AML-193 (cell line): ENCODE measurements at places on chromosomes 16 and 17.

DNA sequence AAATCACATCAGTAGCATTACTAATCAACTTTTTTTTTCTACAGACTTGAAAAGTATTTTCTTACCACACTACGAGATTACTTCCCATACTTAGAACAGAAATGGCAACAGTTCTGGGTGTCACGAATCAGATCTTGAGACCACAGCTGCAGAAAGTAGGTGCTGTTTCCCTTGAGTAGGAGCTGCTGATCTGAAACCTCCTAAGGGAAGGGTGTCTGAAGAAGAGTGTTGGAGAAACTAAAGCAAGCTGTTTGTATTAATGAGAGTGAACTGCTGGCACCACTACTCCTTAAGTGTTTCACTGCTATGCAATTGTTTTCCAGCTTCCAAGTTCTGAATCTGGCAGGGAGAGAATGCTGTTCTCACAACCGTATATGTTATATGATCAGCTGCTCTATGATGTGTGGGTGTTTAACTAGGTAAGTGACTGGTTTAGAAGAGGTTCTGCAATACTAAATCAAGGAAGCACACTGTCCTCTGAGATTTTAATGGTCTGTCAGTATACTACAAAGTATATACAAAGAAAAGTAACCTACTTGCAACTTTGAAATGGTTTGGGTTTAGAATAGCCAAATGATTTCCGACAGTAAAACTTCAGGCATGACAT, 3.3 kb downstream of the ZNF652 start:
- DNase-seq = no peak

GRCh38 chr17:33049781-33050414, 58.3 kb downstream of the SPACA3 start:
- DNase-seq = peak; percentile 33

GRCh38 chr17:50359998-50360461, 13.0 kb downstream of the MRPL27 start:
- no peak for DNase-seq

- DNase-seq = peak; percentile 88
Measured at GRCh38 chr17:27630607-27631410, at the start of gene LGALS9. Gene LGALS9, plus strand, starts transcription at chr17:27631188. Its CDS starts 78 bp downstream, at chr17:27631266.

GRCh38 chr17:43627653-43628052, 34.1 kb downstream of the MEOX1 start:
- no peak for DNase-seq

GRCh38 chr17:40526668-40527067, 25.2 kb upstream of the TNS4 start:
- DNase-seq = no peak

GRCh38 chr17:38705523-38705802, 390 bp downstream of the MLLT6 start:
- no peak for DNase-seq

DNA sequence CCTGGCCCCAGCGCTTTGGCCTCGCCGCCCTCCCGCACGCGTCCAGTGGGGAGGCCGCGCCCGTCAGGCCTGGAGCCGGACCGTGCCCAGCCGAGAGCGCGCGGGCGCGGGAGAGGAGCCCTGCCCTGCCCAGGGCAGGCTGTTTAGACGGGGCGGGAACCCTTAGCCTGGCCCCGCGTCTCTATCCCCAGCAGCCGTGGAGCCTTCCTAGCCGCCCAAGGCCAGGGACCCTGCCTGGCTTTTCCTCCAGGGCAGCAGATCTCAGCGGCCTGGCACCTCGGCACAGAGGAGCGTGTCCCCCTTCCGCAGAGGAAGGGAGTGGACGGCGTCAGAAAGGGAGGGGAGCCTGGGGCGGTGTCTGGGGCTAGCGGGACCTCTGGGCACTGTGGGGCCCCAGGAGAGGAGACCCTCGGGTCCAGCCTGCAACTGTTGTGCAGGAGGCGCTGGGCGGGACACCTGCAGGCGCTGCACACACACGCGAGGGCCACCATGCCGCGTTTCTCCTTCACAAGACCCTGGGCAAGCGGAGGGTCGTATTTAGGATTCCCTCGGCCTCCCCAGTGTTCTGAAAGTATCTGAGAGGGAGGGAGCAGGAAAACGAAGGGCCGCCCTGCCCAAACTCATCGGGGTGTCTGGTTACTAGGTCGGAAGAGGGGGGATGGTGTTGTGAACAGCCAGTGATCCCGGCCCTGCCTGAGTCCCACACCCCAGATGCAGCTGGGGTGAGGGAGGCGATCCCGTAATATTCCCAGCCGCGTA, 2.3 kb upstream of the NPTX1 start:
- no peak for DNase-seq

DNA sequence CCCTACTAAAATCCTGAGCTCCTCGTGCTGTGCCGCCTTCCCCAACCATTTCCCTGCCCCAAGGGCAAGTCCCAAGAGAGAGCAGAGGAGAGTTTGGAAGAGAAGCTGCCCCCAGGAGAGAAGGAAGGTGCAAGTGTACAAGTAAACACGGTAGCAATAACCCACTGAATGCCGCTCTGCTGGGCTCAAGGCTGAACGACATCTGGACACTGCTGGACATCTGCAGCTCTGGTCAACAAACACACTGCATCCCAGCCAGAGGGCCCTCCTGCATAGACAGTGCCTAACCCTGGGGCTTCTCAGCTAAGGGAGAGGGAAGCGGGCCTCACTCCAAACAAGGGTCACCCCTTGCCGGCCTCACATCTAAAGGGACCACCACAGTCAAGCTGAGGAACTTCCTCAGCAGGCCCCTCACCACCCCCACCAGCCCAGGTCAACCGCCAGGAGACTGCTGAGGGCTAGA, 12.7 kb downstream of the JUP start:
- DNase-seq = no peak

GRCh38 chr16:72128701-72129100, 35.1 kb downstream of the DHX38 start:
- DNase-seq = no peak

DNA sequence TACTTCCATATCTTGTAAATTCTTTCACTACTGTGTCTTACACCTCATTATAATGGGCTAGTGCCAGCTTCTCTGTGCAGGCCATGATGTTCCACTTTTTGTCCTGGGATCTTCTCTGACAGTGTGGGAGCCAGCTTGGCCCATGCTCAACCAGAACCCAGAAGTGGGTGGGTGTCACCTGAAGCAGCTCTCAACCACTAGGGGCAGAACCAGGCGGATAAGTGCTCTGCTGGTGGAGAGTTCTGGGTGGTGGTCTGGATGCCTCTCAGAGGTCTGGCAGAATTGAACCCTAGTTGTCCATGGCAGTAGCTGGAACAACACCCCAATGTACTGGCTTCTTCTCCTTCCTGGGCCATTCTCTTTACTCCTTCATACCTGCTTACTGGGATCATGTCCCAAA, 254.1 kb upstream of the N4BP1 start:
- DNase-seq = no peak

DNA sequence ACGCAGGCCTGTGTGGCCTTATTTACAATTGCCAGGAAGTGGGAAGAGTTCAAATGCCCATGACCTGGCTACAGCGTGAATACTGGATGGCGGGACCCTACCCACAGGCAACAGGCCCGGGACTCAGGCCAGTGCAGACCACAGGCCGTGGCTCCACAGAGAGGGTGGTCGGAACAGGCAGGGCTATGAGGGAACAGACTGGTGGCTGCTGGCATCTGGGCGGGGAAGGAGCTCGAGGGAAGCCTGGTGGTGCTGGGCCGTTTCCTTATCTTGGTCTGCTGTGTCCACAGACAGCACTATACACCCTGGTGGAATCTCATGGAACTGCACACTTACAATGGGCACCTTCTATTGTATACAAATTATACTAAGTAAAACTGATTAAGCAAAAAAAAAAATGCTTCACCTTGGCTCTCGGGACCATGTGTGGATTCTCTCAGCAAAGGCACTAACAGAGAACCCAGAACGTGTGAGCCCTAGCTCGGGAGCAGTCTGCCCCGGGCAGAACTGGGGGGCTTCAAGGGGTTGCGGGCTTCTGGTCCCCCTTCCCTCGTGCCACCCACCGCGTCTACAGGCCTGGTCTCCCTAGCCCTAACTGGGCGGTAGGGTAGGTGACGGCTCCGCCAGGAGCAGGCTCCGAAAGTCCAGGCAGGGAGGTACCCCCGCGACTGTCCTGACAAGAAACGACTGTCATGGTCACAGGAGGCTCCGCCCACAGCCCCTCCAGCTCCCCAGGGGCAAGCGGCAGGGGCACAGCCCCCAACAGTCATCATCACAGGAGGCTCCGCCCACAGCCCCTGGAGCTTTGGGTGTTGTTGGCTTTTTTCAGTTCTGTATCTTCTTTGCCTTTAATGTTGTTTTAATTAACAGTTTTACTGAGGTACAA, 21.8 kb downstream of the CEP131 start:
- DNase-seq = peak; percentile 66

GRCh38 chr17:11308531-11308930, 67.5 kb downstream of the SHISA6 start:
- no peak for DNase-seq

DNA sequence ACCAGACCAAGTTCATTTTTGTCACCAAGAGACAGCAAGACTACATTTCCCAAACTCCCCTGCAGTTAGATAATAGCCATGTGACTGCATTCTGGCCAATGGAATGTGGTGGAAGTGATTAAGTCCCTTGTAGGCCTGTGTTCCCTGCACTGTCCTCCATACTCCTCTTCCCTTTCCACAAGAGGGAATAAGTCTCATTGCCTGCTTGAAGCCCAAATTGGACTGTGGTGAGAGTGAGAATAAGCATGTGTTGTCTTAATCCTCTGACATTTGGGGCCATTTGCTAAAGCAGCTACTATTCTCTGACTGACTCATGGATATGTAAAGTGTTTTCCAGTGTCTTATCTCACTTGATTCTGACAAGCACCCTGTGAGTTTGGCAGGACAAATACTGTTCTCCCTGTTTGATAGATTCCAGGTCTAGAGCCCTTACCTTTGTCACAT, 20.7 kb downstream of the PIK3R6 start:
- DNase-seq = no peak

DNA sequence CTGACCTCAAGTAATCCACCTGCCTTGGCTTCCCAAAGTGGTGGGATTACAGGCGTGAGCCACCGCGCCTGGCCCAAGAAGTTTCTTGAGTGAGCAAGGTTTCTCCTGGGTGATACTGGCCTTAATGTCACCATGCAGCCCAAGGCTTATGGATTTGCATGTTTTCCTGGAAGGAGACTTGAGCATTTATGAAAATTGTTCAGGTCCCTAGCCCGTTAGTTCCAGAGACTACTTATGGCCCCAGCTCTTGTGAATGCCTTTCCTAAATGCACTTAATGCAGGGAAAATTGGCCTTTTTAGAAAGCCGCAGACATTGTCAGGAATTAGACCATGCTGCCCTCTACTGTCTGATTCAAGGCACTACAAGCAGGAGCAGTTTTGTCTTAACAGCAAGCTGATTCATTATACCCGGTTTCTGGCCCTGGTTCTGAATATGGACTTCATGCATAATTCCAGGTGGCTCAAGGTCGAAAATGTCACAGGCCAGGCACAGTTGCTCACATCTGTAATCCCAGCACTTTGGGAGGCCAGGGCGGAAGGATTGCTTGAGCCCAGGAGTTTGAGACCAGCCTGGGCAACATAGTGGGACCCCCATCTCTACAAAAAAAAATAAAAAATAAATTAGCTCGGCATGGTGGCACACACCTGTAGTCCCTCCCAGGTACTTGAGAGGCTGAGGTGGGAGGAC, 91.3 kb downstream of the SNX29 start:
- DNase-seq = peak; percentile 69

DNA sequence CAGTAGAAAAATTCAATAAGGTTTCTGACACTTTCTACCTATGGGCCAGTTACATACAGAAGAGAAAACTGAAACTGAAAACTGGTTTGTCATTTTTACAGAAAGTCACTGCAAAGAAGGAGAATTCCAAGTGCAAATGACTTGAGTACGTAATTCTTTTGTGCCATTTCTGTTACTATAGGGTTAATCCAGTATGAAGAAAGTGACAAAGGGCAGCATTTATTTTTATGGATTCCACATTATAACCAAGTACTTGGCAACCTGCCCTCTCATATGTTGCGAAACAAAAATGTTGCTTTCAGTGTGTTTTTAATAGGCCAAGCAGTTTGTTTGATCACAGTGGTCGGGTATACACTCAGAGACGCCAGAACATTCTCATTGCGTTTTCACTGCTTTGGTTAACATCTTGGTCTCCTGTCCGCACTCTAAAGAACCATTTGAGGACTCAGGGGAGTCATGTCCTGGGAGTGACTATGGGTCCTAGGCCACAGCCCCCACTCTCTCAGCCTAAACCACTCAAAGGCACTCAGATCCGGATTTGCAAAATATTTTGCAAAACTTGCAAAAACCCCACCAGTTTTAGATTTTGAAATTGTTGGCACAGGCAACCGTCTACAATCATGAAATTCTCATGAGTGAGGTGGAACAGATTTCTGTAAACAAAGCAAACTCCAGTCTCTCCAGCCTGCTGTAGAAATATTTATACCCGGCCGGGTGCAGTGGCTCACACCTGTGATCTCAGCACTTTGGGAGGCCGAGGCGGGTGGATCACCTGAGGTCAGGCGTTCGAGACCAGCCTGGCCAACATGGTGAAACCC, 15.4 kb upstream of the HELZ start:
- peak; percentile 85 for DNase-seq

DNA sequence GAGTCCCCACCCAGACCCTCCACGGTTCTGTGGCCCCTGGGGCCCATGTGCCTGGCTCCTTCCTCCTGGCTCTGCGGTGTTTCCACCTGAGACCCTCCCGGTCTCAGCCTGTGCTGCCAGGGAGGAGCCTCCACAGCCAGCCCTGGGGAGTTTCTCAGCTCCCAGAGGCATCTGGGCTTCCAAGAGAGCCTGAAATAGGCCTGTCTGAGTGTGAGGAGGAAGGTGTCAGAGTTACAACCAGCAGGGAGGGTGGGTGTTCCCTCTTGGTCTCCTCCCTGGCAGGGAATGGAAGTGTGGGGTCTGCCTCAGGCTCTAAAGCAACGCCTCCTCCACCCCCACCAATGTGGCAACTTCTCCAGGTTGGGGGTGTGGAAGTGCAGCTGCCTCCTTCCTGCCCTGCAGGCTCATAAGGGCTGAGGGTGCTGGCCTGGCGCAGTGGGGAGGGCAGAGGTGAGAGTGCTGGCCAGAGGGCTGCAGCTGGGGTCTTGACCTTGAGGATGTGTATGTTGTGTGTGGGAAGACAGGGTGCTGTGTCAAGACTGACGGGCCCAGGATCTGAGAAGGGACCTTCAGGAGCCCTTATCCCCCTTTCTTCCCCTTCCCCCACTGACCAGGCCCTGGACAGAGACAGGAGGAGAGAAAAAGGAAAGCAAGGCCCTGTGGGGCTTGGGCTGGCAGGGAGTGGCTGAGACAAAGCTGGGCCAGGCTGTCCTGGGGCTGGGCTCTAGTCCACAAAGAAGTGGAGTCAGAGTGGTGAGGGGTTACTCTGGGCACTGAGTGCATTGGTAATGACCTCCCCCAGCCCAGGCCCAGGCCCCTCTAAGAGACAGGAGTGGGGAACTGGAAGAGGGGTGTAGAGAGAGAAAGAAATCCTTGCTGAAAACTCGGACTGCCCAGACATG, 2.4 kb downstream of the CYGB start:
- no peak for DNase-seq

DNA sequence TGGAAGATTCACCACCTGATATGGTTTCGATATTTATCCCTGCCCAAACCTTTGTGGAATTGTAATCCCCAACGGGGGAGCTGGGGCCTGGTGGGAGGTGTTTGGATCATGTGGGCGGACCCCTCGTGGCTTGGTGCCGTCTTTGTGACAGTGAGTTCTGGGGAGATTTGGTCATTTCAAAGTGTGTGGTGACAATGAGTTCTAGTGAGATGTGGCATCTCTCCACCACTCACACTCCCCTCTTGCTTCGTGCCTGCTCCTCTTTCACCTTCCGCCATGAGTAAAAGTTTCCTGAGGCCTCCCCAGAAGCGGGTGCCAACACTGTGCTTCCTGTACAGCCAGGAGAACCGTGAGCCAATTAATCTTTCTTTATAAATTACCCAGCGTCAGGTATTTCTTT, 9.7 kb downstream of the CCDC57 start:
- no peak for DNase-seq

GRCh38 chr17:29568331-29569244, at the start of gene TP53I13:
Gene TP53I13, plus strand, starts transcription at chr17:29568701. Its CDS starts 58 bp downstream, at chr17:29568759.
- peak; percentile 81 for DNase-seq

GRCh38 chr17:27247071-27247957, 46.6 kb upstream of the WSB1 start:
- no peak for DNase-seq
